ENCODE measurements at places on chromosomes 12 and 14.

DNA sequence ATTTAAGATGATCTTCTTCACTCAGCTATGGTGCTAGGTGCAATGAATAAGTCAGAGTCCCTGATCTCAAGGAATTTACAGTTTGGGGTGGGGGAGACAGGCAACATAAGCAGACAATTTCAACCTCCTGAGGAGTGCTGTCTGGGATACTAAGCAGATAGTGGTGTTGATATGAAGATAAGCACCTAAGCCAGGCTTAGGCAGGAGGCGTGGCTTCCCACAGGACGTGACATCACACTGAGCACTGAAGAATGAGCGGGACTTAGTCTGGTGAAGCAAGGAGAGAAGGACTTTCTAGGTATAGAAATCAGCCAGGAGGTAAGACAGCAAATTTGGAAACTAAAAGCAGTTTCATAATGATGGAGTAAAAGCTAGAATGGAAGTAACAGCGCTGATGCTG lies 6.8 kb downstream of the PRPH start:
- peak; percentile 2 for DNase-seq

DNA sequence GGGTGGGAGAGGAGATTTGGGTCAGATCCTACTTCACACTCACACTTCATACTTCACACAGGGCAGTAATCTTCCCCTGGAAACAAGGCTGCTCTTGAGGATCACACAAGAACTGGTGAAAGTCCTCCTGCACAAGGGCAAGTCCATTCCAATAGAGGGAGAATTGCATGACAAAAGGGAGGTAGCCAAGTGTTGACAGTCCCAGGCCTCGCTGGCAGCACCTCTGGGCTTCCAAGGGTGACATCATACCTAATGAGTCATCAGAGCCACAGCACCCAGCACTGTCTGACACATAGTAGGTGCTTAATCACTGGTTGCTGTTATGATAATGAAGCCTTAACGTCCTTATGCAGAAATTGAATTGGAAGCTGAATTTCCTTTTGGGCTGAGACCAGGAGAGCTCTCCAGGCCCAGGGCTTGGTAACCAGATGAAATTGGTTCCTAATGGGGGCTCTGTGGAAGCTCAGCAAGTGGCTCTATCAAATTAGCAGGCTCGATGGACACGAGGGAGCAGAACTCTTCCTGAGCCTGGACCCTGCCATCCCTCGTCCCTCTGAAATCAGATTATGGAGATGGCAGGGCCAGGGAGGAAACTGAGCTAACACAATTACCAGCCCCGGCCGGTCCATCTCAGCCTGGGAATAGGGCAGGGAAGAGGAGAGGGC lies 58.8 kb upstream of the ACTN1 start:
- no peak for DNase-seq

GRCh38 chr12:120960657-120961056 lies 17.7 kb upstream of the HNF1A start:
- DNase-seq = no peak

DNA sequence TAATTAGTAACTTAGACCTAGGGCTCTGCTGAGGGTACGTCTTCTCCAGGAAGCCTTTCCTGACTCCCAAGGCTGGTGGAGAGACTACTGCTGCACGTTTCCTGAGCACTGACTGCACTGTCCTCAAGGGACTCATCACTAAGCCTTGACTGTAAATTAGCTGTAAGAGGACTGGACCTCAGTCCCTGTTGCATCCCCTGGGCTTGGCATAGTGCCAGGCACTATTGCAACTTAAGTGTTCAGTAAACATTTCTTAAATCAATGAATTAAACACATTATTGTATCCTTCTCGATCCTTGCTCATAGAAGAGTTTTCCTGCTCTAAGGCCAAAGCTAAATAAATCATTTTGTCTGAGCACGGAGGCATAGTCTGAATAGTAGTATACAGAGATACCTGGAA lies 31.9 kb upstream of the IFNG-AS1 start:
- no peak for DNase-seq

DNA sequence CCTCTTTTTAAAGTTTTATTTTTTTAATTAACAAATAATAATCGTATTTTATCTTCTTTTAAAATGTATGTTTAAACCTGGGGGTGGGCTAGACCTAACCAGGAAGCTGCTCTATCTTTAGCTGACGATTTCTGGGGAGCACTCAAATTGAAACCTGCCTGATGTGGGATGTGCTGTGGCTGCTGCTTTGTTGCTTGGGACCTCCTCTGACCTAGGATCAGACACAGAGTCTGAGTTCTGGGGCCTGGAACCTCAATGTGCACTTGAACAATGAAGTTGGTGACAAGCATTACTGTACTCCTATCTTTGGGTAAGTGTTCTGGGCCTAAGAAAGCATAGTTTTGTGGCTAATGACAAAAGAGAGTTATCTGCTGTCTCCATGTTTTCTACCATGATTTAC lies 386.7 kb downstream of the DAD1 start:
- DNase-seq = no peak

DNA sequence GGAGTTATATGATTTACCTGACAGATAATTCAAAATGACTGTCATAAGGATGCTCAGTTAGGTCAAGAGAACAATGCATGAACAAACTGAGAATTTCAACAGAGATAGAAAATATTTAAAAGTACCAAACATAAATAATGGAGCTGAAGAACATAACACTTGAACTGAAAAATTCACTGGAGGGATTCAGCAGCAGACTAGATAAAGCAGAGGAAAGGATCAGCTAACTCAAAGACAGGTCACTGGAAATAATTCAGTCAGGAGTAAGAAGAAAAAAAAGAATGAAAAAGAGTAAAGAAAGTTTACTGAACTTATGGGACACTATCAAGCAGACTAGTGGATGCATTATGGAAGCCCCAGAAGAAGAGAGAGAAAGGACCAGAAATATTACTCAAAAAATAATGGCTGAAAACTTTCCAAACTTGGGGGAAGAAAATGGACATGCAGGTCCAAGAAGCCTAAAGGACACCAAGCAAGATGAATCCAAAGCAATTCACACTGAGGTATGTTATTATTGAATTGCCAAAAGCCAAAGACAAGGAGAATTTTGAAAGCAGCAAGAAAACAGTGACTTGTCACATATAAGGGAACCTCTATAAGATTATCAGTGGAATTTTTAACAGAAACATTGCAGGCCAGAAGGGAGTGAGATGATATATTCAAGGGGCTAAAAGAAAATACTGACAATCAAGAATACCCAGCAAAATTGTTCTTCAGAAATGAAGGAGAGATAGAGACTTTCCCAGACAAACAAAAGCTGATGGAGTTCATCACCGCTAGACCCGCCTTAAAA lies 78.7 kb downstream of the GCH1 start:
- no peak for DNase-seq

DNA sequence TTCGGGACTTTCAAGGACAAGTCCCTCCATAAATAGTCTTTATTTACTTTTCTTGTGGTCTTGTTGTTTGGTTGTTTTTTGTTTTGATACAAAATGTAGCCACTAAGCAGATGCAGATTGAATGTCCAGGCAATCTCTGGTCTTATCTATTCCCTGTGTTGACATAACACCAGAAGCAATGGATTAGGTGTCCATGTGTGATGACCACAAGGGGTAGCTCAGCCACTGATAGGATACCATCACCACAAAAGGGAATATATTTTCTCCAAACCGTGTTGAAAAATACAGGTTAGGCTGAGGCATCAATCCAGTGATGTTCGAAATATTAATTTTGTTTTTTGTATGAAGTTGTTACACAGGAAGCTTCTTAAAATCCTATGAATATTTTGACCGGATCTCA lies 196.3 kb downstream of the EPS8 start:
- no peak for DNase-seq

DNA sequence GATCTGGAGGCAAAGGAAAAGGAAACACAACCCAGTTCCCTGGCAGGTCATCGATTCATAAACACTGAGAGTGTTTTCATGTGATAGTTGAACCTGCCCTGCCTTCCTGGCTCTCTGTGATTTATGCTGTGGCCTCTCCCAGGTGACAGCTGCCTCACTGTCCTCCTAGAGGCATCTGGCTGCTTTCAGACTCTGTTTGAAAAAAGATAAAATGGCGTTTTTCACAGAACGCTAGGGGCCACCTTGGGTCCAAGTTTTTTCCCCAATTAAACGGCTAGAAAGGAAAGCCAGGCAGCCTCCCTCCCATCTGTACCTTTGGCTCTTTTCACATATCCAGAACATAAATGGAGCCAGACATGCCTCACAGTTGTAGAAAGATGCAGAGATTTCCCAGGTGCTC lies 252.6 kb upstream of the CCDC196 start:
- no peak for DNase-seq

- no peak for DNase-seq
Measured at GRCh38 chr12:25714198-25714984, 161.3 kb upstream of the LMNTD1 start.

DNA sequence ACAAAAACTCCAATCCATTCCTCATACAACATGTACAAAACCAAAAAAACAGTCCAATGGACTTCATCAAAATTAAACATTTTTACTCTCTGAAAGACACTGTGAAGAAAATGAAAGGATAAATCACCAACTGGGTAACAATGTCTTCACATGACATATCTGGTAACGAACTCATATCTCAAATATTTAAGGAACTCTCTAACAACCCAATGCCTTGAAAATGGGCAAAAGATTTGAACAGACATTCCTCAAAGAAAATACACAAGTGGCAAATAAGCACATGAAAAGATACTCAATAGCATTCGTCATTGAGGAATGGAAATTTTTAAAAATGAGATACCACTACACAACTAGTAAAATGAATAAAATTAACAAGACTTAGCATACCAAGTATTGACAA lies 198.7 kb upstream of the RASSF8 start:
- no peak for DNase-seq

- DNase-seq = no peak
Measured at GRCh38 chr12:122753319-122753650, 661 bp downstream of the DENR start.

DNA sequence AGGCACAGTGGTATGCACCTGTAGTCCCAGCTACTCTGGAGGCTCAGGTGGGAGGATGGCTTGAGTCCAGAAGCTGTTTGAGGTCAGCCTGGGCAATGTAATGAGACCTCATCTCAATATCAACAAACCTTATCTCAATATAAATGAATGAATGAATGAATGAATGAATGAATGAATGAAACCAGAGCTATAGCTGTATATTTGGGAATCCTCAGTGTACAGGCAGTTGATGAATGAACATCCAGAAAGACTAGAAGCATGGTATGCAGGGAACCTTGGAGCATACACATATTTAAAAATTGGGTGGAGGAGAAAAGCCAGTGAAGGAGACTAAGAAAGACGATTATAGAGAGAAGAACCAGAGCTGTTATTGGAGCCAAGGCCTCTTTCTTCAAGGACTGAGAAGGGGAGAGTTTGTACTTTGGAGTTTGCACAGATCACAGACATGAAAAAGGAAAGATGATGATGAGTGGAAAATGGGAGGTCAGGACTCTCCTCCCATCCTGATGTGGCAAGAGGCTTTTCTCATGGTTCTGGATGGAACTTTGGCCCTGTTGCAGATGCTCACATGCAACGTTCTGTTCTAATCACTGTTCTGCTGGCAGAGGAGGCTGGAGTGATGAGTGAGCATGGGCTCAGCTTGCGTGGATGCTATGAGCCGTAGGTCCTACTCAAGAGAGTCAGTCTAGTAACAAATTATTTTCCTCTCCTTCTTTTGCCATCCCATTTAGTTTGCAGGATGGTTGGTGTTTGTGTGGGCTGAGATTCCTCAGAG lies 114.4 kb downstream of the PRKCH start:
- DNase-seq = no peak

DNA sequence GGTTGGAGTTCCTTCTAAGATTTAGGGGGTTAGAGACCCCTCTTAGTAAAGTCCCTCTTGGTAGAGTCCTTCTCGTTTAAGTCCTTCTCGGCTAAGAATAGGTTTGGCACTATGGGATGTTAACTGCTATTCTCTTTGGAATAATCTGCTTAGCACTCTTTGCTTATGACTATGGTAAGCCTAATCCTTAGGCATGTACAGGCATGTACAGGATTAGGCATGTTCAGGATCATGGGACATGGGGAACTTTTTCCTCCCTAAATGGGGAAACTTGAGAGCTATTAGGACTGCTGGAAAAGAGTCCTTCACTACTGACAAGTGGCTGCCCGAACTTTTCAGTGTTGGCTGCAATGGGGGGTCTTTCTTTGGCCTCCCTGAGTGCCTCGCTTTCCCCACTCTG lies 193.3 kb downstream of the TMEM117 start:
- no peak for DNase-seq

DNA sequence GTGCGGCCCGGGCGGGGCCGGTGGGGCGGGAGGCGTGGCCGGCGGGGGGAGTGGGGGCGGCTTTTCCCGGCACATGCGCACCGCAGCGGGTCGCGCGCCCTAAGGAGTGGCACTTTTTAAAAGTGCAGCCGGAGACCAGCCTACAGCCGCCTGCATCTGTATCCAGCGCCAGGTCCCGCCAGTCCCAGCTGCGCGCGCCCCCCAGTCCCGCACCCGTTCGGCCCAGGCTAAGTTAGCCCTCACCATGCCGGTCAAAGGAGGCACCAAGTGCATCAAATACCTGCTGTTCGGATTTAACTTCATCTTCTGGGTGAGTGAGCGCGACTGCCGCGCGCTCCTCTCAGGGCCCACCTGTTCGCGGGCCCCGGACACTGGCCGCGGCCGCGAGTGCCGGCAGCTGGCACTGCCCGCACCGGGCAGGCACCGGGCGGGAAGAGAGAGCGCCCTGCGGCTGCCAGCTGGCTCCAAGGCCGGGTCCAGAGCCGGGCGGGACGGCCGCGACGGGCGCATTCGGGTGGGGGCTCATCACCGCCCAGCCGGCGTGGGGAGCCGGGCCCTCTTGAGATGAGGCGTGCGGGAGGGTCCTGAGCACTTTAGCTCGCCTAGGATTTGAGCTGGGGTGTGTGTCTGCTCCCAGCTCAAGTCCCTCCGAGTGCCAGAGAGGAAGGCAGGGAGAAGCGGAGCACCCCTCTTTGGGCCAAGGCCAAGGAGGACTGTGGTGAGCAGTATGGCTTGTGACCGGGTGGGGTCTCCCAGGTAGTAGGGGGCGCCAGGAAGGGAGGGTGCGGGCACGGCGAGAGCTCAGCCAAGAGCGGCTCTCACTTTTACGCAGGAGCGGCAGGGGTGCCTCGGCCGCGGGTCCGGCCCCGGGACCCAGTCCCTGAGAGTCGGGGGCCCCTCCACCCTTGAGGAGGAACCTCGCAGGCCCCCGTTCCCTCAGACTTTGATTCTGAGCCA lies at the start of gene CD9:
Gene CD9, plus strand, starts transcription at position 145 of the 957 bp plus-strand sequence. Its CDS starts 100 bp downstream, at position 245.
- no peak for DNase-seq

GRCh38 chr12:15293731-15294130 lies 28.6 kb upstream of the PTPRO start:
- no peak for DNase-seq

- DNase-seq = no peak
Measured at GRCh38 chr12:130184404-130185090, 22.3 kb downstream of the FZD10 start.

DNA sequence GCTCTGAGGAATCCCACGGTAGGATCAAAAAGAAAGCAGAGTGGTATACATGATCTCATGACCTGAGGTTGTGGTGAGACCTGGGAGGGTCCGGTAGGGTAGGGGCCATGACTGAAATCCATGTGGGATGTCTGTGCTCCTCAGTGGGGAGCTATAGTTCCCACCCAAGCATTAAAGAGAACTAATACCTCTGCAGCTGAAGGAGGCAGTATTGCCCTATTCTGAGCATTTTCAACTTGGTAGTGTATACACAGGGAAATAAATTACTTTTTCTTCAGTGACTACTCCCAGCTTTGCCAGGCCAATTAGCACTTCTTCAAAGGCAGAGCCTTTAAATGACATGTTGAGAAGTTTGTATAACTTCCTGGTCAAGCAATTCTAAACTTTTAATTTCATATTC lies 613.8 kb downstream of the KCNH5 start:
- no peak for DNase-seq

- no peak for DNase-seq
Measured at GRCh38 chr14:47626151-47627035, 49.0 kb downstream of the MDGA2 start.

Data from stimulated activated naive CD4-positive, alpha-beta T cell treated with Interleukin-2 at 50 U/mL for 16 hours (primary cell).